PC-3 (cell line): ENCODE measurements at places on chromosomes 13 and 19. TPM values are rescaled to one million over a fixed set of nuclear protein-coding genes. Genes with fewer than 3 reads are reported as not detected.

DNA sequence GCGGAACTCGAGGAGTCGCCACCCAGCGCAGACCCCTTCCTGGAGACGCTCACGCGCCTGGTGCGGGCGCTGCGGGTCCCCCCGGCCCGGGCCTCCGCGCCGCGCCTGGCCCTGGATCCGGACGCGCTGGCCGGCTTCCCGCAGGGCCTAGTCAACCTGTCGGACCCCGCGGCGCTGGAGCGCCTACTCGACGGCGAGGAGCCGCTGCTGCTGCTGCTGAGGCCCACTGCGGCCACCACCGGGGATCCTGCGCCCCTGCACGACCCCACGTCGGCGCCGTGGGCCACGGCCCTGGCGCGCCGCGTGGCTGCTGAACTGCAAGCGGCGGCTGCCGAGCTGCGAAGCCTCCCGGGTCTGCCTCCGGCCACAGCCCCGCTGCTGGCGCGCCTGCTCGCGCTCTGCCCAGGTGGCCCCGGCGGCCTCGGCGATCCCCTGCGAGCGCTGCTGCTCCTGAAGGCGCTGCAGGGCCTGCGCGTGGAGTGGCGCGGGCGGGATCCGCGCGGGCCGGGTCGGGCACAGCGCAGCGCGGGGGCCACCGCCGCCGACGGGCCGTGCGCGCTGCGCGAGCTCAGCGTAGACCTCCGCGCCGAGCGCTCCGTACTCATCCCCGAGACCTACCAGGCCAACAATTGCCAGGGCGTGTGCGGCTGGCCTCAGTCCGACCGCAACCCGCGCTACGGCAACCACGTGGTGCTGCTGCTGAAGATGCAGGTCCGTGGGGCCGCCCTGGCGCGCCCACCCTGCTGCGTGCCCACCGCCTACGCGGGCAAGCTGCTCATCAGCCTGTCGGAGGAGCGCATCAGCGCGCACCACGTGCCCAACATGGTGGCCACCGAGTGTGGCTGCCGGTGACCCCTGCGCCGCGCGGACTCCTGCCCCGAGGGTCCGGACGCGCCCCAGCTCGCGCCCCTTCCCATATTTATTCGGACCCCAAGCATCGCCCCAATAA, 2.3 kb downstream of the AMH start:
- no peaks in the 10 kb centered on the region for H3K36me3 ChIP-seq
- no peaks in the 10 kb centered on the region for H3K4me1 ChIP-seq
- no peak overlapping the region for H3K27ac ChIP-seq

DNA sequence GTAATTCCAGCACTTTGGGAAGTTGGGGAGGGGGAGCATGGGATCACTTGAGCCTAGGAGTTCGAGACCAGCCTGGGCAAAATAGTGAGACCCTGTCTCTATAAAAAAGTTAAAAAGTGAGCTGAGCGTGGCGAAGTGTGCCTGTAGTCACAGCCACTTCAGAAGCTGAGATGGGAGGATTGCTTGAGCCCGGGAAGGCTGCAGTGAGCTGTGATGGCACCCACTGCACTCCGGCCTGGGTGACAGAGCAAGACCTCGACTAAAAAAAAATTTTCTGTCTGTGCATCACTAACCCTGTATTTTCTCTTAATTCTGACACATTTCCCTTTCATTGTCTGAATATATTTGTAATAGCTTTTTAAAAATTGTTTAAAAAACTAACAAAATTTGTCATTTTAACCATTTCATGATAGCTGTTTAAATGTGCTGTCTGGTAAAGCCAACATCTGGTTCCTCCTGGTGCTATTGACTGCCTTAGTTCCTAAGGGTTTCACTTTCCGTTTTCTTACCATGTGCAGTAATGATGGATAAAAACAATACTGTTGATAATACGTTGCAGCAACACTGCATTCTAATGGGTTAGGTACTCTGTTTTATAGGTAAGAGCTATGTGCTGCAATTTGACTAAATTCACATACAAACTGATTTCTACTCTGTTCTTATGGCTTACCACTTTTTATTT, 29.7 kb downstream of the LATS2 start:
- H3K36me3 ChIP-seq, result no peaks in the 10 kb centered on the region
- peaks cover 31% of the 10 kb centered on the region for H3K4me1 ChIP-seq
- no peak overlapping the region for H3K27ac ChIP-seq
- no peak for DNase-seq
- no peak overlapping the region for H3K4me3 ChIP-seq
- no peaks in the 10 kb centered on the region for H3K27me3 ChIP-seq

- no peaks in the 10 kb centered on the region for H3K27me3 ChIP-seq
- H3K36me3 ChIP-seq, result peaks cover 24% of the 10 kb centered on the region
- H3K4me1 ChIP-seq, result peaks cover 20% of the 10 kb centered on the region; the same call in 1 of the 2 replicates
- DNase-seq, result no peak
Measured at GRCh38 chr13:32537580-32538142, 934 bp downstream of the N4BP2L2 start.

GRCh38 chr19:15863272-15863671, 34.6 kb downstream of the CYP4F2 start:
- H3K27ac ChIP-seq, result no peak overlapping the region
- H3K36me3 ChIP-seq, result no peaks in the 10 kb centered on the region
- no peaks in the 10 kb centered on the region for H3K4me1 ChIP-seq

GRCh38 chr13:57673197-57673596, 41.7 kb downstream of the PCDH17 start:
- no peaks in the 10 kb centered on the region for H3K36me3 ChIP-seq
- no peak for DNase-seq
- no peak overlapping the region for H3K4me3 ChIP-seq

NPAS1 gene
- total RNA-seq, result 1.1 and 1.6 TPM in 2 replicates

DNA sequence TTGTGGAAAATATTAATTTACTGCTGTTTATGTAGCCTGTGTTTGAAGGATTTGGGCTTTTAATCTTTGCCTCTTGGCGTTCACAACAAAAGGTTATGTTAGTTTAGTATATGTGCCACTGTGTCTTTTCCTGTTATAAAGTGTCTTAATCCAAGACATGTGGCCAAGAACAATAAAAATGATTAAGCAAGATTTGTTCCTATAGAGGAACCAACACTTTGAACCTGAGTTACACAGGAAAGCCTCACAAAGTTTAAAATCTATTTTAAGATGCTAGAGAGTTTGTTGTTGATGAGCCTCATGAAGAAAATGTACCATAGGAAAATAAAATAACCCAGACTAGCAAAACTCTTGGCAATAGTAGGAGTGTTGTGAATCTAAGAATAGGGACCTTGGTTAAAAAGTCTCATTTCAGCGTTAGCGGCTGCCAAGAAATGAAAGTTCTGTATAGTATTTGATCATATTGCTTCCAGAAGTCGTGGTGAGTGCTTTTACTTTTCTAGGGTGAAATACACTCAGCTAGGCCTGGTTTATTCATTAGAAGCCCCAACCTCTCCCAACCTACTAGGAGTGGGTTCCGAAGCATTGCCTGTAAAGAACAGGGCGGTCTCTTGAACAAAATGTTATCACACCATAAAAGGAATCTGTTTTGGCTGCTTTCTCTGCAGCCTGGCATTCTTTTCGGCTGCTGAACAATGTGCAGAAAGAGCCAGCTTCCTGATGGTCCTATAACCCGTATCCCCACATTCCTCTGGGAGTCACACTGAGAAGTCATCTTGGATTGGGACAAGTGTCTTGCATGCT, 102.6 kb downstream of the LRCH1 start:
- DNase-seq, result no peak
- H3K4me1 ChIP-seq, result no peaks in the 10 kb centered on the region

GRCh38 chr13:44063881-44064280, 184.2 kb downstream of the LACC1 start:
- no peaks in the 10 kb centered on the region for H3K36me3 ChIP-seq
- no peak overlapping the region for H3K27ac ChIP-seq
- H3K4me1 ChIP-seq, result peaks cover 9% of the 10 kb centered on the region
- DNase-seq, result no peak
- H3K4me3 ChIP-seq, result no peak overlapping the region
- H3K27me3 ChIP-seq, result no peaks in the 10 kb centered on the region

KCNRG gene
- 0.15 and 2.4 TPM in 2 replicates for total RNA-seq

GRCh38 chr19:8635422-8635821, 5.0 kb downstream of the NFILZ start:
- H3K27ac ChIP-seq, result no peak overlapping the region
- H3K36me3 ChIP-seq, result no peaks in the 10 kb centered on the region
- peaks cover 8% of the 10 kb centered on the region for H3K4me1 ChIP-seq
- H3K27me3 ChIP-seq, result 0 out of 2 replicates have a peak, but pooled peaks cover 2% of the 10 kb centered on the region
- H3K4me3 ChIP-seq, result no peak overlapping the region

GRCh38 chr19:55581145-55581822, 636 bp upstream of the ZNF579 start:
- no peaks in the 10 kb centered on the region for H3K27me3 ChIP-seq
- H3K4me1 ChIP-seq, result peaks cover 10% of the 10 kb centered on the region
- no peaks in the 10 kb centered on the region; the same call in 1 of the 2 replicates for H3K36me3 ChIP-seq
- peak; percentile 45 for DNase-seq
- peak overlapping the region; percentile 93 for H3K4me3 ChIP-seq

DNA sequence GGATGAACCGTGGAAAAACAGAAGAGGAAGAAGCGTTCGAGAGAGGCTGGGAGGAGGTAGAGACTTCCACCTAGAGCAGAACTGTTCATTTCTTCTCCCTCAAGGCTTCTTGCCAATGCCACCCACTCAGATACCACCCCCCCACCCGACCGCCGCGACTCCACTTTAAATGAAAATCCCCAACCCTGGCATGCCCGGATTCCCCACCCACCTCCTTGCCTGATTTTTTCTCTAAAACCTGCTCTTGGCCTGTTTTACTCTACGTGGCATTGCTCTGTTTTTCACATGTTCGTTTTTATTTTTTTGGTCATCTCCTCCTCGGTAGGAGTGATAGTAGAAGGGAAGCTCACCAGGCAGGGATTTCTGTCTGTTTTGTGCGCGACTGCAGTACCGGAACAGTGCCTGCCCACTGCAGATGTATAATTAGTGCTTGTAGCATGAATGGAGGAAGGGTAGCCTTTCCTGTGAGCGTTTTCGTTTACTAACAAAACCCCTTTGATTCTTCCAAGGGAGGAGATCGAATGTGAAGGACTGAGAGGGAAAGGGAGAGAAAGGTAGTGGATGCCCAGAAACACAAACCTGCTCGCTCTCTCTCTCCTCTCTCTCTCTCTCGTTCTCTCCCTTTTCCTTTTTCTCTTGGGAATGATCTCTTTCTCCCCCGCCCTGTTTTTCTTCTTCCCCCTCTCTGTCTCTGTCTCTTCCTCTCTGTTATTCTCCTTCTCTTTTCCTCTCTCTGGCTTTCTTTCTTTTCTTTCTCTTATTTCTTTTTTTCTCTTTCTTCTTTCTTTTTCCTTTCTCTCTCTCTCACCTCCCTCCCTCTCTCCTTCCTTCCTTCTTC, 2.2 kb downstream of the CD70 start:
- H3K4me1 ChIP-seq, result peaks cover 3% of the 10 kb centered on the region; the same call in 1 of the 2 replicates
- peaks cover 69% of the 10 kb centered on the region for H3K27me3 ChIP-seq
- no peak for DNase-seq
- no peak overlapping the region for H3K27ac ChIP-seq
- H3K36me3 ChIP-seq, result no peaks in the 10 kb centered on the region

SYNE4 gene
- 0.77 and 1.9 TPM in 2 replicates for total RNA-seq

DNA sequence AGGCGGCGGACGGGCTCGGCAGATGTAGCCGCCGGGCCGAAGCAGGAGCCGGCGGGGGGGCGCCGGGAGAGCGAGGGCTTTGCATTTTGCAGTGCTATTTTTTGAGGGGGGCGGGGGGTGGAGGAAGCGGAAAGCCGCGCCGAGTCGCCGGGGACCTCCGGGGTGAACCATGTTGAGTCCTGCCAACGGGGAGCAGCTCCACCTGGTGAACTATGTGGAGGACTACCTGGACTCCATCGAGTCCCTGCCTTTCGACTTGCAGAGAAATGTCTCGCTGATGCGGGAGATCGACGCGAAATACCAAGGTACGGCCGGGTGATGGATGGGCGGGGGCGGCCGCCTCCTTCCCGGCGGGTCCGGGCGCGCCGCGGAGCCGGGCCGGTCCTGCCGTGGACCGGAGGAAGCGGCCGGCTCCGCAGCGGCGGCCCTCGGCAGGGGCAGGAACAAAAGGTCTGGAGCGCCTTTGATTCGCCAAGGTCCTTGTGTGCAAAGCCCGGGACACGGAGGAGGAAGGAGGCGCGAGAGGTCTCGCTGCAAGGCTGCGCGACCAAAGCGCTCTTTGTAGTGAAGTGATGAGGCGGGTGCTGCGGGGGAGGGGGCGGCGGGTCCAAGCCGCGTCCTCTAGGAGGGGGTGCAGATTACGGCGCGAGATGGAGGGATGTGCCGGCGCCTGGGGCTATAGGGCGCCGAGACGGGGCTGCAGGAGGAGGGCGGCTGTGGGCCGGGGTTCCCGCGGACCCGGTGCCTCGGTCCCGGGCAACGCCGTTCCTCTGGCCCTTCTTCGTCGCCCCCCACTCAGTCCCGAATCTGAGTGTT, 689 bp downstream of the ING1 start:
- H3K27ac ChIP-seq, result no peak overlapping the region
- H3K4me3 ChIP-seq, result peak overlapping the region; percentile 80
- peak; percentile 14 for DNase-seq
- H3K36me3 ChIP-seq, result no peaks in the 10 kb centered on the region
- peaks cover 8% of the 10 kb centered on the region for H3K4me1 ChIP-seq

ANGPTL8 gene
- not detected in 2 replicates for total RNA-seq

- H3K27me3 ChIP-seq, result peaks cover 19% of the 10 kb centered on the region
- no peak overlapping the region for H3K27ac ChIP-seq
- H3K4me1 ChIP-seq, result peaks cover 12% of the 10 kb centered on the region
- peak; percentile 50 for DNase-seq
- H3K4me3 ChIP-seq, result no peak overlapping the region
Measured at GRCh38 chr19:46080561-46080960, 39.8 kb upstream of the IGFL4 start.

DNA sequence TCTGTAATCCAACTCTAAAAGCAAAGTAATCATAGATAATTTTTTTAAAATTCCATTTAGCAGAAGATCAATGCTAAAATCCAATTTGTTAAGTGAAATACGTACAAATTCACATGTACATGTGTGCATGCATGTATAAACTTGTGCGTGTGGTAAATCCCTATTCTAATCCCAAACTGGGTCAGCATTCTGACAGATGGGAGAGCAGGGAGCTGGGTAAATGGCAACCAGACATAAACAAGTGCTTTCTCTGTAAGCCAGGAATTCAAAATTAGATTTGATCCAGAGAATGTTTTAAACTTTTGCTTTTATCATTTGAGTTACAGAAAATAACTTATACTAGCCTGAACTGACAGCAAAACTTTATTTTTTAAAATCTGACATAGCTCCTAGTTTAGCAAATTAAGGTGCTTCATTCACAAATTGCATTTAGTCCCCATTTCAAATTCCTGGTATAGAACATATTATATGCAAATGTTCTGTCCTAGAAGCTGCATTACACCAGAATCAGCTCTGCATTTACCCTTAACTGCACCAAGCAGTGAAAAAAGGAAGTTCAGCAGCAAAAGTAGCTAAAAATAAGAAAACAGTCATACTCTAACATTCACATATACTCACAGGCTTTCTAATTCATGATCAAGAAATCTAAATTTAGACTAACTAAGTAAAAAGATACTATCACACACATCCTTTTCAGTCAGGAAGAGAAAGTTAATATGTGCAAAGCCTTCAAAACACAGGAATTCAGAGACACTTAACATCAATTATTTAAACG, 32.6 kb downstream of the UBL3 start:
- H3K27me3 ChIP-seq, result no peaks in the 10 kb centered on the region
- no peak for DNase-seq
- H3K36me3 ChIP-seq, result no peaks in the 10 kb centered on the region
- H3K4me1 ChIP-seq, result no peaks in the 10 kb centered on the region
- no peak overlapping the region for H3K27ac ChIP-seq
